ENCODE measurements at places on chromosomes 6 and 20.

- DNase-seq = no peak
Observed at GRCh38 chr20:43991982-43992381, 77.3 kb downstream of the TOX2 start.

DNA sequence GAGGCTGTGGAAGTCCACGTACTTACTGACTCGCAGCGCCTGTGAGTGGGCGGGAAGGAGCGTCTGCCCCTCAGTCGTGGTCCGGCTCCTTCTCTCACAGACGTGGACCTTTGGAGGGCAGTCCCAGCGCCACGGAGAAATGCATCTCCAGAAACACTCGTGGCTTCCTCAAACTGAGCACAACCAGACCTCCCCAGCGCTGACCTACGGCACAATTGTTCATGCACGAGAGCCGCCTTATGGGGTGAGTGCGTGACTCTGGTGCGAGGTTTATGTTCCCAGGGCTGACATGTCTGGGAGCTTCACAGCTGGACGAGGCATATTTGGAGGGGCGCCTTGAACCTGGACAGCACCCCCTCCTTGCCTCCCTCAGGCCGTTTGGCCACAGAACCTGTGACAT, 29.7 kb downstream of the FRMD1 start:
- no peak for DNase-seq

DNA sequence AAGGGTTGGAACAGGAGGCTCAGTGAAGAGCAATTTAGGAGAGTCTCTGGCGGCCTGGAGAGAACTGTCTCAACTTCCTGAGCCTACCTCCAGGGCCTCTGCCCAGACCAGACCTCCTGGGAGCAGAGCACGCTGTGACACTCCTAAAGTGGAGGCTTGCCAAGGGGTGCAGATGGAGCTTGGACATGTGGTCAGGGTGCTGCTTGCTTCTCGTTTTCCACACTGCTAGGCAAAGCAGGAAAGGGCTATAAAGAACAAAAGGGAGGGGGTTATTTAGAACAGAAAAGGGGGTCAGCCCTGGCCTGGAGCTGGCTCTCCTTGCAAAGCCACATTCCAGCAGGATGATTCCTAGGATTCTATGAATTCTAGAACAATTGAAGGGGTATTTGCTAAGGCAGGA, 145.7 kb upstream of the GGTLC1 start:
- DNase-seq = peak; percentile 19

DNA sequence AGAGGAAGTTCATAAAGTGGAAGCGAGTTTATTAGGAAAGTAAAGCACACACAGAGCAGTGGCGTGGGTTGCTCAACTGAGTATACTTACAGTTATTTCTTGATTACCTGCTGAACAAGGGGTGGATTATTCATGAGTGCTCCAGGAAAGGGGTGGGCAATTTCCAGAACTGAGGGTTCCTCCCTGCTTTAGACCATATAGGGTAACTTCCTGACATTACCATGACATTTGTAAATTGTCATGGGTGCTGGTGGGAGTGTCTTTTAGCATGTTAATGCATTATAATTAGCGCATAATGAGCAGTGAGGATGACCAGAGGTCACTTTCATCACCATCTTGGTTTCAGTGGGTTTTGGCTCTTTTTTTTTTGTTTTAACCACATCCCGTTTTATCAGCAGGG, 29.8 kb downstream of the PDYN start:
- no peak for DNase-seq

DNA sequence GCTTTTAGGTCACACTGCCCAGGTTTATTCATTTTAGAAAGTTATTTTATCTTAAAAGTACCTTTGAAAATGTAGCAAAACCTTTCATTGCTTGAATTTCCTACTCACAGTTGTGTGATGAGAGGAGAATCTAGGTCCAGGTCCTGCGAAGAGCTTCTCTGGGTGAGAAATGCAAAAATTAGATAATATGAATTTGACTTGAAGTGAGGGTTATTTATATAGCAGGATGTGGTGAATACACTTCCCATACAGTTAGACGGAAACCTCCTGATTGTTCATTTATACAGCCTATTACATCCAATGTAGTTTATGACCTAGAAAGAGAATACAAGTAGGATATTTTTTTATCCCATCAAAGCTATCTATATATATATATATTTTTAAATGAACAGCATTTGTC, 30.5 kb downstream of the CDKAL1 start:
- peak; percentile 55 for DNase-seq

DNA sequence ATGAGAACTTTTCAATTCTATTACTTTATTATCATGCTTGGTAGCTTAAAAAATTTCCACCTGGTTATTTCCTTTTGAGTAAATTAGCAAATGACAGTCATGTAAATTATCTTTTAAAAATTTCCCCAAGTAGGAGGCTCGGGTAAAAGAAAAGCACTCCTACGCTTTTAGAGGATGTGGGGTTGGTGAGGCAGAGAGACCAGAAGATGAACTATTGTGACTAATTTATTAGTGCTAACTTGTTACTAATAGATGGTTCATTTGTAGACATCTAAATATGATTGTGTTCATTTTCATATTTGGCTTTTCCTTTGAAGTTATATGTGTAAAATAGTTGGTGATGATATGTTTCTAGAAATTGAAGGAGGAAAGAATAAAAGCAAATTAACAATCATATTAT, 27.0 kb downstream of the ZNF292 start:
- DNase-seq = no peak

DNA sequence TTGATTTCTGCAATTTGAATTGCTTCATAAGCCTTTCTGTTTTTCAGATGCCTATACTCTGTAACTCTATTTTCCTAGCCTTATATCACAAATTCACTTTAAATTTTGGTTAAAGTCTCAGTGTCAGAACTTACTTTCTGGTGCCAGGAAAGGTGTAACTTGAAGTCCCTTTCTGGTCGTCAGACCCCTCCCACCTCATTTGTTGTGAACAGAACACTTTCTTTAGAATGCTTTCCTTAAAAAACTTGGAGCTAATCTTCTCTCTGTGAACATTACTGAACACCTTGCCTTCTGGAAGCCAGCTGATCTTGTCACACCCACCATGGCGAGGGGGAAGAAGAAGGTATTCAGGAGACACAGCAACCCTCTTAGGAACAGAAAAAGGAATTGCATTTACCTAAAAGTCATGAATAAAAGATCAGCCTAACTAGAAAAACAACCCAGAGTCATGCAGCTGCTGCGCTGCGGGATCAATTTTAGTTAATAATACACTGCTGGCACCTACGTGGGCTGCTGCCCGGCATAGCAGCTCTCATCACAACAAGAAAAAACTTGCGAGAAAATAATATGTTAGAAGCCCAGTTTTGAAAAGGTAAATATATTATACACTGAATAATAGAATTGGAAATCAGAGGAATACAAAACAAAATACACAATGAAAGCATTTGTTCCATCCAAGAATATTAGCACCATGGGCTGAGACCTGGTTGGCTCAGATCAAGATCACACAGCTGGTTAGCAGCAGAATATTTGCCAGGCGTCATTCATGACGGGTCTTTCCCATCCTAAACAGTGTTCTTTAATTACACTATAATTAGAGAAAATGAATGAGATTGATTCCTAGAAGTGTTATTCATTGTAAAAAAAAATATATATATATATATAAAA, 5.8 kb upstream of the FAM217A start:
- peak; percentile 28 for DNase-seq

DNA sequence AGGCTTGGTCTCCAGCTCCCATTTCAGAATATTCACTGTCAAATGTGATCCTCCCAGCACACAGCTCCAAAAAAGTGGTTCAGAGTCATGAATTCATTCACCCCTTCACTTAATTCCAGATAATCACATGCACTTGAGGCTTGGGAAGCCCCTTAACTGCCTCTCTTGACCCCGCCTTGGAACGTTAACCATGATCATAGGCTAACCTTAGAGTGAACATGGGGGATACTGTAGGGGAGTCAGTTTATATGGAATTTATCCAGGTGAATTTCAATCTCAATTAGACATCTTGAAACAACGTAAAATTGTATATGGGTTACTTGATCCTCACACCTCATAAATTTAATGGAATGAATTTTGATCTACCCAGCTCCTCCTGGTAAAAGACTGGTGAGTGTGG, 346.8 kb upstream of the ARID1B start:
- no peak for DNase-seq

DNA sequence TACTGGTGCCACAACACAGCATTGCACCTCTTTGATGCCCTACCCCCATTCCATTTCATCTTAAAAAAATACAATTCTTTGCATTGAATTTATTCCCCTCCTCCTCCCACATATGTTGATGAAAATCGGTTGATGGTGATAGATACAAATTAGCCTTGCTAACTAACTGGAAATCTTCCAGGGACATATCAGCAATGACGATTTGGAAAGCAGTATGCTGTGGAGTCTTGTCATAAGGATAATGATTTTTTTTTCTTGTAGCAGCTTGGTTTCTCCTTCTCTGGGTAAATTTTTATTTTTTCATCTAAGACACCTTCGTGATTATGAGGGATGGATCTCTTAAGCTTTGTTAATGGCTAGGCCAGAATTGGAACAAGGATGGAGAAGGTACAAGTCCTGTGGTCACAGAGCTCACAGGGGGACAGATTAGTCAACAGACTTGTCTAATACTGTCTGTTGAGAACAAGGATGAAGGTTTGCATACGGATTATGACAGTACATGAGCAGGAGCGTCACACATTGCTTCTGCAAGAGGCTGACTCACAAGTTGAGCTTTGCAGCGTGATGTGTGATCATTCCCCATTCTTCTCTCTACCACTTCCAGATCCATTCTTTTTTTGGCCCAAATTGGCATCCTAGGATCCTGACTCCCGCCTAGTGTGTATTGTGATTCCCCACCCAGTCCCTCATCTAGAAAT, 233.1 kb upstream of the FERMT1 start:
- DNase-seq = peak; percentile 11

- DNase-seq = peak; percentile 65
Observed at GRCh38 chr20:17281478-17281877, 54.6 kb downstream of the PCSK2 start.

- peak; percentile 82 for DNase-seq
Observed at GRCh38 chr20:63452821-63453523, 19.5 kb downstream of the KCNQ2 start.

- DNase-seq = no peak
Observed at GRCh38 chr6:160031442-160031841, 62.6 kb downstream of the IGF2R start.

DNA sequence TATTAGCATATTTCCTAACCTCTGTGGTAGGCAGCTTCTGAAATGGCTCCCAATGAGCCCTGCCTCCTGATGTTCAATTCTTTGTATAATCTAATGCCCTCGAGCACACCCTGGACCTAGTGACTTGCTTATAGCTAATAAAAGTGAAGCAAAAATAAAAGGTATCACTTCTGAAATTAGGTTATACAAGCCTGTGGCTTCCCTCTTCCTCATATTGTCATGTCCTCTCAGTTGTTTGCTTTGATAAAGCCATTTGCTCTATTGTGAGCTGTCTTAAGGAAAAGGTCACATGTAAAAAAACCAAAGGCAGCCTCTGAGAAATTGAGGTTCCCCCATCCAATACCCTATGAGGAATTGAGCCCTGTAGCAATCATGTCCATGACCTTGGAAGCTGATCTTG, 442.1 kb upstream of the ADGRB3 start:
- DNase-seq = no peak

- no peak for DNase-seq
Observed at GRCh38 chr6:153729189-153729588, 309.9 kb upstream of the OPRM1 start.

DNA sequence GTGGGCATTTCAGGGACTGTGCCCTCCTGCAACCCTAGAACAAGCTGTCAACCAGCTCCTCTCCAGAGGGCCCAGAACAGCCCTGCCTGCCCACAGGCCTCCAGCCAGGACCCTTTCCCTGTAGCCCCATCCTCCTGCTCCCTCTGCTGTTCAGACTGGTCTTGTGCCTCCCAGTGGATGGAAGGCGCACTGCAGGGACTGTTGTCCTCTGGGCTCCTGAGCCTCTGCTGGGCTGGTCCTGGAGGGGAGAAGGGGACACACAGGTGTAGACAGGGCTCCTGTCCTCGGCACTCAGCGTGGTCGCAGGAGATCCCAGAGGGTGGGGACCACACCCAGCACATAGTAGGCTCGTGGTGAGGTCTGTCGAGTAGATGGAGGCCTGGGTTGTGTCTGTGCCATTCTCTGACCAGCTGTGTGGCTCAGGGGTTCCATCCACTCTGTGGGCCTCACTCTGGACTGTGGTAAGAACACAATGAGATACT, 11.5 kb downstream of the ITPR3 start:
- peak; percentile 65 for DNase-seq

GRCh38 chr6:42572523-42572922, 8.7 kb downstream of the UBR2 start:
- DNase-seq = no peak

DNA sequence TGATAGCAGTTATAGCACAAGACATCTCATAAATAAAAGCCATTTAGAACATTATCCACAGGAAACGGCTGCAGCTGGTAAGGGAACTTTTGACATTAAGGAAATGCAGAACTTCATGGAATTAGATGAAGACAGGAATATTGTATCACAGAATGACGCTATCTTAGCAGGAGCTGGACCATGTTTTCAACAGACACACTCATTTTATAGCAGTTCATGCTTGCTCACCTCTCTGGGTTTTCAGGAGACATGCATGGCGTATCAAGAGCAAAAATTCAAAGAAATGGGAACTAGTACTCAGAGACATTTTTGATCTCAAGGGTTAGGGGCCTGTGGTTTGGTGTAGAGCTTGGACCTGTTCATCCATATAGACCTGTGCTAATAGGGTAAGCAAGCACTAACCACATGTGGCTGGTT, 125.0 kb downstream of the FYN start:
- no peak for DNase-seq

DNA sequence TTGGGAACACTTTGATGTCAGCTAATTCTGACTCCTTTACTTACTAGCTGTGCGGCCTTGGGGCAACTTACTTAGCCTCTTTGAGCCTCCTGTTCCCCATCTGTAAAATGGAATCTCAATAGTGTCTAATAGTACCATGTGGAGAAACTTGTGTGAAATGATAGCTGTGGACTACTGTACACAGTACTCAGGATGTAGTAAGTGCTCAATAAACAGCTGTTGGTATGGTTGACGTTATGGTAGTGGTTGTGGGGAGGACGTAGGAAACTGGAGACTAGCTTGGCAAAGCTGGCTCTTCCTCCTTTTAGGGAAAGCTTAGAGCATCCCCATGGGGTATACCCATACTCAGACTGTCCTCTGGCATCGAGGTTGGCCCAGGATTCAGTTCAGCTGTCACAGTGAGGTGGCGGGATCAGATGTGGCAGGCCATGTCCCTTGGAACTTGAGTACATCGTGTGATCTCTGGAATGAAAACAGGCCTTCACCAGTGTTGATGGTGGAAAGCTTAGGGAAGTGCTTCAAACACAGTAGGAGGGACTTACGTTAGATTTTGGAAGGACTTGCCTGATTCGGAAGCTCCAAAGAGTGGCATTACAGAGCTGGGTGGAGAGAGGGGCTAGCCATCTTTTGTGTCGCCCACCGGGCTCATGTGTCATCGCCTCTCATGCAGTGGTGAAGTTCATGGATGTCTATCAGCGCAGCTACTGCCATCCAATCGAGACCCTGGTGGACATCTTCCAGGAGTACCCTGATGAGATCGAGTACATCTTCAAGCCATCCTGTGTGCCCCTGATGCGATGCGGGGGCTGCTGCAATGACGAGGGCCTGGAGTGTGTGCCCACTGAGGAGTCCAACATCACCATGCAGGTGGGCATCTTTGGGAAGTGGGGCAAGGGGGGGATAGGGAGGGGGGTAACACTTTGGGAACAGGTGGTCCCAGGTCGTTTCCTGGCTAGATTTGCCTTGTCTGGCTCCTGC, 7.1 kb downstream of the VEGFA start:
- no peak for DNase-seq

- DNase-seq = no peak
Observed at GRCh38 chr6:29925321-29925720, 17.0 kb upstream of the HLA-A start.

Measured in NCI-H526 (cell line).